Cortex of kidney (tissue), 1 donor: ENCODE measurements at places on chromosomes 11 and 22.

DNA sequence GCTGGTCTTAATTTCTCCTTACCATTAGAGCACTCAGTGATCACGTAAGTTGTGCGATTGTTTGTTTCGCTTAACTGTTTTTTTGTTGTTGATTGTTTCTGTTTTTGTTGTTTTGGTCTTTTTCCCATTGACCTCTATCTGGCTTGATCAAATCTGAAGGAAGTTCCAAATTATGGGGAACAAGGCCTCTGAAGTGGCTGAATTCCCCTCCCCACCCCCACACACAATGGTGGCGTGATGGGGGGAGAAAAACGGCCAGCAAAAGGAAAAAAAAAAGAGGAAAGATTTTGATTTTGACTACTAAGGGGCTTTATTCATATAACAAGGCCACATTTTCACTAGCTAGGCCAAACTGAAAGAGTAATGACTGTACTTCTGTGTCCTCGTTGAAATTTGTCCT is 53.6 kb downstream of the OSBPL5 start:
- no peak for DNase-seq

GRCh38 chr22:17359501-17359900 is 9.8 kb upstream of the CECR2 start:
- no peak for DNase-seq

- no peak for DNase-seq
Observed at GRCh38 chr11:34647532-34647931, 26.6 kb downstream of the EHF start.

- no peak for DNase-seq
Observed at GRCh38 chr11:33933602-33934001, 41.7 kb upstream of the LMO2 start.

DNA sequence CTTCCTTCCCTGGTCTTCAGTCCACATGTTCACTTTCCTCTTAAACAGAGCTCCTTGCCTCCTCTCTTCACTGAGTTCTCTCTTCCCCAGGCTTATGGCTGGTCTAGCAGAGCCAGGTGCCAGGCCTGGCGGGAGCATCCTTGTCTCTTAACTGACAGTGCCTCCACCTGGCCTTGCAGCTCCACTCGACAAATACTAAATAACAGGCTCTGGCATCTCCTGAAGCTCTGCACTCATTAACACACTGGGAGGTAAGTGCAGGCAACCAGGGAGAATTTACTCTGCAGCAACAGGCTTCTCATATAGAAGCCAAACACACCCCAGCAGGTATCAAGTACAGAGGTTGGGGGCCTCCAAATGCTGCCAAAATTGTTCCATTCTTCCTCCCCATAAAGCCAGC is 438.1 kb downstream of the SOX6 start:
- no peak for DNase-seq

DNA sequence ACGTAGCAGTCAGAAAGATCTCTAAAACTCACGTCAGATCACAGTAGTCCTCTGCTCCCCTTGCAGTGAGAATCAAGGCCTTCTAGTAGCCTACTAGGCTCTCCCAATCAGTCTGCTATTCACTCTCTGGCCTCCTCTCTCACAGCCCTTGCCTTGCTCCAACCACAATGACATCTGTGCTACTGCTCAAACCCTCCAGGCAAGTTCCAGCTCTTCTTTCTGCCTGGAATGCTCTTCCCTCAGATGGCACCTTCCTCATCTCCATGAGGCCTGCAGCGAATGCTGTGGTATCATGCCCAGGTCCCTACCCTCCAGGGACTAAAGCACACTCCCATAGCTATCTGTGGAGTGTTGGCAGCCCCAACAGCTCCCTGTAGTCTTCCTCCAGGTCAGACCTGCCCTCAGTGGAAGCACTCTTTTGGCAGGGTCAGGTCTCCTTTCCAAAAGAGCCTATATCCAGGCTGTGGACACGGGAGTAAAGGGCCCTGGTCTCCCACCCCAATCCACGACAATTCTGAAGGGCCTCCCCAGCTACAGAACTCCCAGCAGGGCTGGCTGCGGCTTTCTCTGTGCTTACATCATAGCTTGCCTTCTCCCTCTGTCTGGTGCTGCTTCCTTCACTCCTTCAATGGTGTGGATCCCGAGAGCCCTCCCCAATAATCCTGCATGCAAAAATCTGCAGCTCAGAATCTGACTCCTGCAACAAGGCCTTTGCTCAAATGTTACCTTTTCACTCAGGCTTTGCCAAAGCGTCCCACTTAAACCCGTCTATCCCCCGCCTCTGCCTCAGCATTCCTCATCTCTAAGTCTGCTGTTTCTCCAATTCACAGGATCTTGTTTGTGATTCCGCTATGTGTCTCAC is 8.9 kb downstream of the HIRA start:
- no peak for DNase-seq

DNA sequence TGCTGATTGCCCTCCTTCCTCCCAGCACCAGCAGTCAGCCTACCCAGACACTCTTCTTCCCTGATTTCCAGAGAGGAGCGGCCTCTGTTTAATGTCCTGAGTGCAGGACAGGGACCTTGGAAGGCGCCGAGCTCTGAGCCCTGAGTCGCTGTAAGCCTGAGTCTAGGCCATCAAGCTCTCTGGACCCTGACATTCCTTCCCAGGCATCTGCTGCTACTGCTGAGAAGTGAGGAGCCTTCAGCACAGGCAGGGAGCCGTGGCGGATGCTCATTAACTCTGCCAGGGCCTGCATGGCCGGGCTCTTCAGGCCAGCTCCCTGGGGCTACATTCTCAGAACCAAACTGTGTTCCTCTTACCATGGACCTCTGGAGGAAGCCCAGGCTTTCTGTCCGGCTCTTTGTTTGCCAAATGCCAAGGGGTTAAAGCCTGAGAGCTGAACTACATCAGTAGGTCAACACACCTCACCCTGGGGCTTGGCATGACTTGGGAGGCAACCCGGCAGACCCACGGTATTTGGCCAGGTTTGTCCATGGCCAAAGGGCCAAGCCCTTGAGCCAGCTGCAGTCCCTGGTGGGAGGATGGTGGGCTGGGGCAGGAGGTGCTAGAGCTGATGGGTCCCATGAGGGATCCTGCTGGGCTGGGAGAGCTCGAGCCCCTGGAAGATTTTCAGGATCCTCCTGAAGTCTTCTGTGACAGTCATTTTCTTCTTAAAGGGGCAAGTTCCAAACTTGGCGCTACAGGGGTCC is 721.4 kb downstream of the BRD1 start:
- DNase-seq, result no peak

DNA sequence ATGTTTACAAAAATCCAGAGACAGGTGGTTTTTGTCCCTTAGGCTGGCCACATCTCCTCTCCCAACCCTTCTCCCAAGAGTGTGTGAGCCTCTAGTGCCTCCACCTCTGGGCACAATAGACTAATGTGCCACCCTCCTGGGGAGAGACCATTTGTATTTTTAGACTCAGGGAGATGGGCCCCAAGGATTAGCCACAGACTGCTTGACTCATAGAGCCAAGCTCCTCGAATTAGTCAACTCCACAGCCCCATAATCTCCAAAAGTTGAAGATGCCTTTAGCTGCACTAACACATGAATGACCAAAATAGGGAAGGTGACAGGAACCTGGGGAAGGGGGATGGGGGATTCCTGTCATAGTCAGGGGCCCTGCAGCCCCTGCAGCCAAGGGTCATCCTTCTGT is 53.0 kb upstream of the LRRC32 start:
- DNase-seq, result no peak
